ENCODE measurements at places on chromosomes 5 and 9.

DNA sequence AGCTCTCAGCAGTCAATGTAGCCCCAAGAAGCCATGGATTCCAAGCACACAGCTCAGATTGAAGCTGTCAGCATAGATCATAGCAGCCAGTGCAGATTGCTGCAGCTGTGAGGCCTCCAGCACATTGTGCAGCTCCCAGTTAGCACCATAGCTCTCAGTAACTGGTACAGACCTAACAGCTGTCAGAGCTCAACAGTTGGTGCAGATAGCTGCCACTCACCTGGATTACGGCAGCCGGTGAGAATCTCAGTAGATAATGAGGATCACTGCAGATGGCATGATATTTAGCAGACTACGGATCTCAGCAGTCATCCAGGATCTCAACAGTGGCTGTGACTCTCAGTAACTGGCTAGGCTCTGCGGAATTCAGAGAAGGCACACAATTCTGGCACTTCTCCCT lies 500.4 kb downstream of the TUSC1 start:
- no peak for DNase-seq

DNA sequence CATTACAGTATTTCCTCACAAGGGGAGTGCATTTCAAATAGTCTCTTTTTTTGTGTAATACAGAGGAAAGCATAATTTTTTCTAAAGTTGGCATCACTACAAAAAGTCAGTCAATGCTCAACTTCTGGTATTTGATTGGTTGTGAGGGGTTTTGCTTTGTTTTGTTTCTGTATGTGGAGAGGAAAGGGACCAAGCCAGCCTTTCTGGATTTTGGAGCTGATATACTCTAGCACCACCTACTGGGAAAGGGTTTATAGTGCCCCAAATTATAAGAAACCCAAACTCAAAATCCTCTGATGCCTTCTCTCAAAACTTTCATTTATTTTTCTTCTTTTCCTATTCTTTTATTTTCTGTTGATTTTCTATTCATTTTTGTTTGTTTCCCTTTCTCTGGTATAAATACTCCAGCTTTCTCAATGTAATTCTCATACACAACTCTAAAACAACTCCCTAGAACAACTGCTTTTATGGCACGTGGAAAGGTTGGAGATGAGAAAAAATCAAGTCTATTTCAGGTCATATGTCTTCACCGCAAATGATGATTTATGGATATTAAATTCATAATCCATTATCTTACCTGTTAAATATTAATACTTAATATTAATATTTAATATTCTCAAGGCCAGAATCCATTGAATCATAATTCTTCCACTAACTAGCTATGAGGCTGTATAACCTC lies 69.5 kb upstream of the ANXA1 start:
- DNase-seq: no peak

DNA sequence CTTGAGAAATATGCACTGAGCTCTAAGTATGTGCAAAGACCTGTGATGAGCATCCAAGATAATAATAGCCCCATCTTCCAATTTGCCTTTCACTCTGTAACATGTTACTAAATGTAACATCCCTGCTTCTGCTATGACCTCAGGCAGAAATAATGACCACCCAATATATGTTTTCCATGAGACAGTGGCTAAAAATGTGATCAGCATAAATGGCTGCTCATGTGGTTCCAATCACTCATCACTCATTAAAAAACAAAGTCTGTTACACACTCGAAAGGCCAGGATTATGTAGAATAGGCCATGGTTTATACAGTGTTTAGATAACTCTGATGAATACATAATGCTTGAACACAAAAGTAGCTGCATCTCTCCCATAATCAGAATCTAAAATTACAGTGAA lies 71.4 kb upstream of the MOCS2 start:
- no peak for DNase-seq

DNA sequence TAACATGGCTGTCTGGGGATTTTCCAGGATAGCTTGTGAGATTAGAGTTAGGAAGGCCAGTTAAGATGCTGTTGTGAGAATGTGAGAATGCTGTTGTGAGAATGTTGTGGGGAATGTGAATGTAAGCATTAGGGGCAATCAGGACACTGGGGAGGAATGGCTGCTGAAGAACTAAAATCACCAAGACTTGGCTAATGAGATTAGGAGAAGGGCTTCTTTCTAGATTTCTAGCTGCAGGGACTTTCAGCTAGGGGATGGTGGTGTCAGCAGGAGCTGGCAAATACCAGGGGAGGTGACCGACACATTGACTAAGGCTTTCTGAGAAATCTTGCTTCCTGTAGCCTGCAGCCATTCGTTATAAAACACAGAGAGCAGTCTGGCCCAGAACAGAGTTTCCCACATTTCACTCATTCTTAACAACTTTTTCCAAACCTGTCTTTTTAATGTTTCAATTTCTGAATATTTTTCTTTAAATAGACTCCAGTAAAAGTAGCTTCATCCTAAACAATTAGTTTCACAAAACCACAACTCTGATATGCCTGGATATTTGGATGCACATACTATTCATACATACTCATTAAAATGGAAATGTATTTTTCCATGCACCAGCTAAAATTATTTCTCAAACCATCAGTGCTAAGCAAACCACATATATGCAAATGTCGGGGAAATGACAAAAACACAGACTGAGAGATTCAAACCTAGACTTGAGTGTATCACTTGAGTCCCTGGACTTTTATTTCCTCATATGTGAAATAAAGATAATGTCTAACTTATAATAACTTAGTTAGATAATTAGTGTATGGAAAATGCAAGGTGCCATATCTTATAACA lies 89.3 kb upstream of the TNC start:
- DNase-seq: no peak

GRCh38 chr5:67731886-67732285 lies 483.7 kb upstream of the PIK3R1 start:
- no peak for DNase-seq

DNA sequence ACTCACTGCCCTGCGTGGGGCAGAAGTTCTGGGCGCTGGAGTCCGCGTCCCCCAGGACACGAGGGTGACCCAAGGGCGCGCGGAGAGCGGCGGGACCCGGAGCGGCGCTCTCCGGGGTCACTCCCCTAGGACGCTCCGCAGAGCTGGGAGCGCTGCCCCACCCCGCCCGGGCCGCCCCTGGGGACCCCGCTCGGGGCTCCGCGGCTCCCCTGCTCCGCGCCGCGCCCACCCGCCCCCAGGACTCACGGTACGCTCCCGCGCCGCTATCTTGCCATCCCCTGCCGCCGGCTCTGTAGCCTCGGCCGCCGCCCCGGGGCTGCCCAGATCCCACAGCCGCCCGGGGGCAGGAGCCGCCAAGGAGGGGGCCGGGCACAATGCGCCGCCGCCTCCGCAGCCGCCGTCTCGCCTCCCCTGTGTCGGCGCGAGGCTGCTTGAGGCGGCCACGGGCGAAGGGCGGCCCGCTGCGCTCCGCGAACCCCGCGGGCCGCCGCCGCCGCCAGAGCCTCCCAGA lies 303 bp downstream of the LIFR start:
- DNase-seq: no peak

- DNase-seq: no peak
Measured at GRCh38 chr5:96245140-96246091, 187.6 kb downstream of the PCSK1 start.

DNA sequence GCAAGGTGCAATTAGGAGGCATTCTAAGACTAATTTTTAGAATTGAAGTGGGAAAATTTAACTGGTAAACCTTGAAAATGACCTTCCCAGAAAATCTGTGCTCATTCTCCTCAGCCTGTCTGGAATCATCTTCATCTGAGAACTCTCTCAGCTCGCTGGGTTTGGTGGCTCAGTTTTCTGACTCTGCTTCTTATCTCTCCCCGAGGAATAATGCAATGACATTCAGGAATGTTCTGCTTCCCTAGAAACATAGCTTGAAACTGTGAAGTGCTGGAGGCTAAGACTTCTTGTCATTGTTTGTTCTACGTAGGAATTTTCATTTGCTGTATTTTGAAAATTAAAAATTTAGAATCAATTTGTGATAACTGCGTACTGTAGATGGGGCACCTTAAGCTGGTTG lies 86.6 kb downstream of the KCNN2 start:
- DNase-seq: no peak

DNA sequence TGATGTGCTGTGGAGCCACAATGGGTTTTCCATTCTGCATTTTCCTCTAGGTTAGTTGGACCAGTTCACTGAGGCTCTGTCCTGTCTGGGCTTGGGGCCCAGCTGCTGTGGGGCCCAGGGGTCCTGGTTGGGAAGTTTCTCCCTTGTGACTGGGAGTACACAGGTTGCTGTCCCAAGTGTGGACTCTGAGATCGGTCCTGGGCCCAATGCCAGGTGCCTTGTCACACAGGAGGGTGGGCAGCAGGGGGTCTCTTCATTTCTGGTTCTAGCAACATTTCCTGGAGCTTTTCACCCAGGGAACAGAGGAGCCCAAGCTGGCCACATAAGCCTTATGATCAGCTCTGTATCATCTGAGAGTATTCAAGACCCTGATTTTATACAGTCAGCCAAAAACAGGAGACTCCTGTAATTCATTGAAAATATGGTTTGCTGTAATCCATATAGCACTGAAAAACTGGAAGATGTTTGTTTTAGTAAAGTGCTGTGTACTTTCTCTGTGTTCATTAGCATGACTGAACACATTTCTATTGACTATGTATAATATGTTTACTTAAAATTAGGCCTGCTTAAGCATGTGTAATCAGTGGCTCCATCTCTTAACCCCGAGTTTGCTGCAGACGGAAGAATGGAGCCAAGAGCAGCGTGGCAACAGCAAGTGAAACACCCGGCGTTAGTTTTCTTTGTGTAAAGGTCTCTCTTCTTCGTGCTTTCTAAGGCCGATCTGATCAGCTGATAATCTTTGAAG lies 62.5 kb downstream of the MVB12B start:
- no peak for DNase-seq

DNA sequence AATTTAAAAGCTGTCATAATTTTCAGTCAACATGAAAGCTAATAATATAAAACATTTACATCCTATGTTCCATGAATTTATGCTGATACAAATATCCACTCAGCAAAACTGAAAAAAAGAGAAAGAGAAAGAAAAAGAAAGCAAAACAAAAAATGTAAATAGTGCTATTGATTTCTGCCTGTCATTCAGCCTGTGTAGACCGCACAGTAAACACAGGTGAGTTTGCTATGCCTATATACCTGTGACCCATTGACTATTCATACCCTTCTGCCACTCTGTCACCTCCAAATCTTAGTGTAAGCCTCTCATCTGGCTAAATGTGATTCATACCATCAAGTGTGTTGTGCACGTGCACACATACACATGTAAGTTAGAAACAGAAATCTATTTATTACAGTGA lies 359.0 kb upstream of the RORB start:
- DNase-seq: no peak

DNA sequence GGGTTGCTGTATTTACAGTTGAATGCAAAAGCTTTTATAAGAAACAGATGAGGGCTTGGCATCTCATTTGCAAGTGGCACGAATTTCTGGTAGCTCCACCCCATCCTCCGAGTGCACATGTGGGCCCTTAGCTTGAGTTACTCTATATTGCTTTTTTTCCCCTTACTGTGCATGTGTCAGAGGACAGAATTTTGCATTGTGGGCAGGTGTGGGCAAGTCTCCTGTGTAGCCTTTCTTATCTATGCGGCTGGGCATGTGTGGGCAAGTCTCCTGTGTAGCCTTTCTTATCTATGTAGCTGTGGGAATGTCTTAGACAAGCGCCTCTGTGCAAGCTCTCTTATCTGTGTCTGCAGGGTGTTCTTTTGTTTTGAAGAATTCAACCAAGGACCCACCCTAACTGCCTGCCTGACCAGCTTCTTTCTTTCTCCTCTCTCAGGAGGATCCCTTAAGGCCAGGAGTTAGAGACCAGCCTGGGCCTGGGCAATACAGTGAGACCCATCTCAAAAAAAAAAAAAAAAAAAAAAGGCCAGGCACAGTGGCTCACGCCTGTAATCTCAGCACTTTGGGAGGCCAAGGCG lies 34.1 kb upstream of the SIL1 start:
- DNase-seq: no peak

GRCh38 chr9:7534211-7534935 lies 265.2 kb downstream of the DMAC1 start:
- no peak for DNase-seq

DNA sequence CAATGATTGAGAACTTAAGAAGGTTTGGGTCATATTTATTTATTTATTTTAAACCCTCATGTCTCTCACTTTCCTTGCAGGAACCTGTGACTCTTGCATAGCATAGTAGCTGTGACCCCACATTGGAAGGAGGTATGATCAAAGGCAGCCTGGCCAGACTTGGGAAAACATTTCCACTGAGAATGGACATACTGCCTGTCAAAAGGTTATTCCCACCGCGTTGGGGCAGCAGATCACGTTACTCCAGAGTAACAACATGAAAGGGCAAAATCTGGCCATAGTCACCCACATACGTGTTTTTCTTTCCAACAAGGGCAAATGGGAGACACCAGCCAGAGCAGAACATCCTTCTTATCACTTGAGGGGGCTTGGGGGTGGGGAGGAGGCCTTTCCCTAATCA lies 95.7 kb downstream of the ARL15 start:
- no peak for DNase-seq

- DNase-seq: peak; percentile 56
Measured at GRCh38 chr9:127869310-127870152, 7.9 kb downstream of the AK1 start.

DNA sequence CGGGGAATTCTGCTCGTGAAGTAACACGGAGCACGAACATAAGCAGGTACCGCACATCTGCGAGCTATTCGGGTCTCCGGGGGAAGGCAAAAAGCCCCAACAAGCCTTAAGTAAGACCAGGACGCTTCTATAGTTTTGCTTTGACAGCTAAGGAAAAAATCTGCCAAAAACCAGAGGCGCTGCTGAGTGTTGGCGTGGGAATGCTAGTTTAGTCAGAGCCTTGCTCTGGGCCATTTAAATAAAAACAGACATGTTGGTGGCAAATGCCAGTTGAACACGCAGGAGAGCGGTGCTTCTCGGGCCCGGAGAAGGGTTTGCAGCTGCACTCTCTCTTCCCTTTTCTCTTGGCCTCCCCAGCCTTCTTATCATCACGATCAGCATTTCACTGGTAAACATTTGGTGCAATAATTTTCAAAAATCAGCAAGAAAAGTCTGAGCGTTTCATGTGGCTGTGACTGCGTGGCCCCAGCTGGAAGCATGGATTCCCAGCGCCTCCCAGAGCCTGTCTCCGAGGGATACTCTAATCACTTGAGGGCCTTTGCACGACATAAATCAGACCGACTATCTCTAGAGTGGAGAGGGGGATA lies 6.4 kb upstream of the NOTCH1 start:
- no peak for DNase-seq

- DNase-seq: no peak
Measured at GRCh38 chr5:95709967-95710650, 21.0 kb upstream of the RHOBTB3 start.

DNA sequence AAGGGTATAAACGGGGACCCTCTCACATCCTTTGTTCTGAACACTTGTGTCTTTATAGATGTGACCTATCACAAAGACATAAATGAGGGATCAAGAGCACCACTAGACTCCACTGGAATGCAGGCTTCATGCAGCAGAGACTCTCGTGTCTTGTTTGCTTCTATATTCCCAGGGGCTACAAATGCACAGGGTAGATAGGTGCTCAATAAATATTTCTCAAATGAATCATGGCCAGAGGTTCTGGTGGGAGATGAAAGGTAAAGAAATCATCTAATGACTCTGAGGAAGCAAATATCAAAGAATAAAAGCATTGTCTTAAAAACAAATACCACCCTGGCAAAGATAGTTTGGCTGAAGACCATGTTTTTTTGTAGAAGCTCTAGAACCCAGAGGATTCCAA lies 6.6 kb downstream of the SLC36A3 start:
- DNase-seq: no peak
